ENCODE measurements at places on chromosomes 13 and 19. TPM values are rescaled to one million over a fixed set of nuclear protein-coding genes. Genes with fewer than 3 reads are reported as not detected.

The GPR12 gene
- not detected for total RNA-seq

The FCGBP gene
- total RNA-seq, result 5.8 TPM

The ELSPBP1 gene
- not detected for total RNA-seq

The NKPD1 gene
- total RNA-seq, result 0.37 TPM

The ZNF763 gene
- 0.55 TPM for total RNA-seq

The CD33 gene
- not detected for total RNA-seq

The EPS8L1 gene
- total RNA-seq, result 111 TPM

The MISP gene
- 91.6 TPM for total RNA-seq

The SLC35E1 gene
- 65.3 TPM for total RNA-seq

The ATXN8OS gene
- not detected for total RNA-seq

The CHST8 gene
- not detected for total RNA-seq

The RASGRP4 gene
- not detected for total RNA-seq

- H3K4me1 ChIP-seq, result no peaks in the 10 kb centered on the region
- peaks cover 74% of the 10 kb centered on the region for H3K27me3 ChIP-seq
- H3K4me3 ChIP-seq, result no peak overlapping the region
- DNase-seq, result no peak
- H3K36me3 ChIP-seq, result no peaks in the 10 kb centered on the region
Observed at GRCh38 chr19:29538651-29539050, 12.9 kb downstream of the VSTM2B start.

- DNase-seq, result peak; percentile 51
- no peaks in the 10 kb centered on the region for H3K36me3 ChIP-seq
- H3K27me3 ChIP-seq, result no peaks in the 10 kb centered on the region
- no peaks in the 10 kb centered on the region for H3K4me1 ChIP-seq
- H3K4me3 ChIP-seq, result no peak overlapping the region
- peak overlapping the region; percentile 45 for H3K27ac ChIP-seq
Observed at GRCh38 chr13:73412933-73413332, 354.1 kb downstream of the KLF5 start.

DNA sequence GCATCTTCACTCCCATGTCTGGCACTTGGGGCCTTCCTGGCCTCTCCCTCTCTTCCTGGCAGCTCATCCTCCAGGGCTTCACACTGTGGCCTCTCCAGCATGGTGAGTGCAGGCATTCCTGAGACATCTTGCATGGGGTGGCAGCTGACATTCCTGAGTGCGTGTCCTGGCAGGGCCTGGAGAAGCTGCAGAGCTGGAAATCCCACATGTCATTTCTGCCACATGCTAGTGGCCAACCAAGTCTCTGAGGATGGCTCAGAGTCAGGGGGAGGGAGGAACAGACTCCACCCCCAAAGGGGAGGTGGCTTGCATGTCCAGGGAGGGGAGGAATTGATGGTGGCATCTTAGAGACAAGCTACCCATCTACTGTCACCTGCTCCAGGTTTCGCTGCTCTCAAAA lies 41.6 kb upstream of the AMER2 start:
- H3K4me1 ChIP-seq, result no peaks in the 10 kb centered on the region
- DNase-seq, result no peak
- H3K27ac ChIP-seq, result no peak overlapping the region
- peaks cover 81% of the 10 kb centered on the region for H3K27me3 ChIP-seq
- H3K36me3 ChIP-seq, result no peaks in the 10 kb centered on the region

GRCh38 chr13:29937841-29938240 lies 87.4 kb upstream of the UBL3 start:
- no peaks in the 10 kb centered on the region for H3K4me1 ChIP-seq
- H3K4me3 ChIP-seq, result no peak overlapping the region
- DNase-seq, result no peak
- H3K36me3 ChIP-seq, result no peaks in the 10 kb centered on the region
- H3K27me3 ChIP-seq, result no peaks in the 10 kb centered on the region

- no peaks in the 10 kb centered on the region for H3K27me3 ChIP-seq
- no peak overlapping the region for H3K4me3 ChIP-seq
- no peak overlapping the region for H3K27ac ChIP-seq
- H3K4me1 ChIP-seq, result peaks cover 23% of the 10 kb centered on the region
Observed at GRCh38 chr13:110277357-110277975, 29.5 kb downstream of the COL4A1 start.

GRCh38 chr19:47390533-47391488 lies 28.5 kb downstream of the MEIS3 start:
- H3K27me3 ChIP-seq, result peaks cover 2% of the 10 kb centered on the region
- H3K4me1 ChIP-seq, result no peaks in the 10 kb centered on the region
- no peak for DNase-seq
- no peak overlapping the region for H3K27ac ChIP-seq
- H3K36me3 ChIP-seq, result no peaks in the 10 kb centered on the region
- H3K4me3 ChIP-seq, result no peak overlapping the region

GRCh38 chr13:74865656-74866055 lies 616.3 kb downstream of the TBC1D4 start:
- no peaks in the 10 kb centered on the region for H3K36me3 ChIP-seq
- H3K27me3 ChIP-seq, result no peaks in the 10 kb centered on the region
- no peak for DNase-seq
- no peaks in the 10 kb centered on the region for H3K4me1 ChIP-seq
- H3K27ac ChIP-seq, result no peak overlapping the region

DNA sequence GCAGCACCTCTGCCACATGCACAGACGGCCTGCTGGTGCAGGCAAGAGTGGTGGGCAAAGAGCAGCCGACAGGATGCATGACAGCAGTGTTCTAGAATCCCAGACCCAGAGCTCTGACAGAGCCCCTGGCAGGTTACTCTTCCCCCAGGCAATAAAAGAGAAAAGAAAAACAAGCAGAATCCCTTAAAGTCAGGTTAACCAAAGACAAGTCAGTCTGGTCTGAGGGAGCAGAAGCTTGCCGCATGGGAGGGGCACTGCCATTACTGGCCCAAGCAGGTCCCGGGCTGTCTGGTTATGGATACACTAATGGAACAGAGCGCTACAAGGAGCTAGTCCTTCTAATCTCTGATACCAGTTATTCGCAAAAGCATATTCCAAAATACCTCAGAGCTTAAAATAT lies 36.1 kb upstream of the DOCK9 start:
- DNase-seq, result no peak
- H3K4me3 ChIP-seq, result no peak overlapping the region
- H3K36me3 ChIP-seq, result no peaks in the 10 kb centered on the region
- H3K27ac ChIP-seq, result no peak overlapping the region
- H3K27me3 ChIP-seq, result no peaks in the 10 kb centered on the region

GRCh38 chr13:65789815-65790214 lies 1440.3 kb downstream of the PCDH9 start:
- no peaks in the 10 kb centered on the region for H3K36me3 ChIP-seq
- H3K4me1 ChIP-seq, result no peaks in the 10 kb centered on the region
- no peaks in the 10 kb centered on the region for H3K27me3 ChIP-seq
- no peak for DNase-seq
- no peak overlapping the region for H3K27ac ChIP-seq

DNA sequence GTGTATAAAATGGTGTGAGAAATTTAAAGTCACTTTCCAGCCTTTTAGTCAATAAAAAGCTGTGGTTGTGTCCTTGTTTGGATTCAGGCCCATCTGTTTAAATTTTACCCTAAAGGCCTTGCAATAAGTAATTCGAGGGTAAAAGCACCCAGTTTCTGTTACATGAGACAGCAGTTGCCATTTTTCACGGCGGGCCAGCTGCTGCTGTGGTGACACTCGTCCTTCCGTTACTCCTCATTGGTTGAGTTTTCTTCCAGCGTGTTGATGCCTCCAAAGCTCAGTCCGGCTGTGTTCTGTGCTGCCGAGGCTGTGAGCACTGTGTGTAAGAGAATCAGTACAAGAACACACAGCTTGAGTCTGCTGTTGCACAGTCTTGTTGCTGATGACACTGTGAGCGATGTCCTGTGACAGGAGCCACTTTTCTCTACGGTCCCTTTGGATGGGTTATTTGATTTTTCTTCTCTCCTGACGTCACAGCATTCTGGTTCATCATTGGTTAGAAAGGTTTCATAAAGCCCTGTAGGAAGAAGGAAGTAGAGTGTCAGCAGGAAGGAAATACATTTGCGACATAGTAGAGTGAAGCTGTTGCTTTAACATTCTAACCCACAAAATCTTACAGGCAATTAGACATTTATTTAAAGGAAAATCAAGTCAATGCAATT lies 602.5 kb upstream of the ARGLU1 start:
- no peak overlapping the region for H3K4me3 ChIP-seq
- no peaks in the 10 kb centered on the region for H3K27me3 ChIP-seq
- H3K27ac ChIP-seq, result no peak overlapping the region
- H3K4me1 ChIP-seq, result no peaks in the 10 kb centered on the region
- no peaks in the 10 kb centered on the region for H3K36me3 ChIP-seq

- no peak overlapping the region for H3K27ac ChIP-seq
- DNase-seq, result no peak
- peaks cover 30% of the 10 kb centered on the region for H3K36me3 ChIP-seq
- H3K4me3 ChIP-seq, result no peak overlapping the region
- H3K4me1 ChIP-seq, result 0 out of 2 replicates have a peak, but pooled peaks cover 6% of the 10 kb centered on the region
Observed at GRCh38 chr19:43731846-43732245, 16.0 kb downstream of the IRGC start.

DNA sequence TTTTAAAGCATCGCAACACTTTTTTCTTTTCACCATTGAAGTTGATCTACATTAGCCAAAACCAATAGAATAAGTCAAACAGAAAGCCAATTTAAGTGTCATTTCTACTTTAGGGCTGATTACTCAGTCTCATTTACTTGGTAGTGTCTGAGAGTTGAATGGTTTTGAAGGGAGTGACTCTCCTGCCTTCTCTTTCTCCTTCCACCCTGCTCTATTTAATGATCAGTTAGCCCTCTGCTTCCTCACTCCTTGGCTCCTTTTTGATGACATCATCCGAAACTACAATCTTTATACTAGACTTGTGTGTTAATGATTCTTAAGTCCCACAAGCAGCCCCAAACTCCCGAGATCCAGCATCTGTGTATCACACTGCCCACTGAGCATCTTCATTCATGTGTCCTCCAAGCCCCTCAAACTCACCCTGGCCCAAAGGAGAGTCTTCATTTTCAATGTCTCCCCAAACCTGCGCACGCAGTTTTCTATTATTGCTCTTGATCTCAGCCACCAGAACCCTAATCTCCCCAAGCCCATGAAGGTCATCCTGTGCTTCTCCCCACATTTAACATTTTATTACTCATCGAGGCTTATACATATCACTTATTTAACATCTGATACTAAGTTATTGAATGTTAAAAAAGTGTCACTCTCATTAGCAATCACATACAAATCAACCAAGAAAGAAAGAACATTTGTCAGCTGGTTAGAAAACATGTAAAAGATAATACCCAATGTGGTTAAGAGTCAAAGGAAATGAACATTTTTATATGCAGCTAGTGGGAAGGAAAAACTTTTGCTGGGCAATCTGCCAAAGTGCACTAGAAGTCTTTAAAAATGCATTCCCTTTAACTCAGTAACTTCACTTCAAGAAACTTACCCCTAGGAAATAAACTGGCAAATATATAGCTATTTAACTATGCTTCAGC lies 32.2 kb upstream of the ARGLU1 start:
- H3K4me1 ChIP-seq, result no peaks in the 10 kb centered on the region
- no peaks in the 10 kb centered on the region for H3K36me3 ChIP-seq
- no peak for DNase-seq
- no peak overlapping the region for H3K27ac ChIP-seq
- H3K4me3 ChIP-seq, result no peak overlapping the region

DNA sequence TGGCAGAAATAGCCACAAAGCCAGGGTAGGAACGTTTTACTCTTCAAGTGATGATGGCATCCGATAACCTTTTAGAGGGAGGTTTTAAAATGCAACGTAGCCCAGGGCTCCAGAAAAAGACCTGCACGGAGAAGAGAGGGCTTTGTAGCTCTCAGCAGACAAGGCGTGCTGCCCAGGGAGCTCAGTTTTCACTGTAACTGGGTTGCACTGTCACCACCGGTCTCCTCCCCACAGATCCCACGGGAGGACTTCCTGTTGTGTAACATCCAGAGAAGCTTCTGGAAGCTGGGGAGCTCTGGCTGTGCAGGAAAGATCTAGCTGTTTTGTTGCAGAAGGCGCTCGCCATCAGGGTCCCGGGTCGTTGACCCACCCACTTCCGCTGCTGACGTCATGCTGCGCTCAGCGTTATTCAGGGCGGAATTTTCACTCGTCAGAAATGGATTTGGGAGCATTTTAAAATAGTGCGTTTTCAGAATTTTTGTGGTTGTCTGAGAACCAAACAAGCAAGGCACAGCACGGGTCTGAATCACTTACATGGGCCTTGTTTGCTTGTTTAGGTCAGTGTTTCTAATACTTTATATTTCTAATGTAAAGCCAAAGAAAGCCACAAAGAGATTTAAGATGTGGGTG lies 50.8 kb downstream of the ATP11A start:
- H3K4me3 ChIP-seq, result no peak overlapping the region
- peaks cover 19% of the 10 kb centered on the region for H3K4me1 ChIP-seq
- no peaks in the 10 kb centered on the region for H3K27me3 ChIP-seq

- H3K27ac ChIP-seq, result no peak overlapping the region
- no peak for DNase-seq
- H3K4me1 ChIP-seq, result peaks cover 16% of the 10 kb centered on the region
Observed at GRCh38 chr13:33146843-33147611, 130.8 kb downstream of the KL start.

GRCh38 chr19:15252398-15253018 lies 20.3 kb upstream of the EPHX3 start:
- H3K27me3 ChIP-seq, result no peaks in the 10 kb centered on the region
- no peak overlapping the region for H3K4me3 ChIP-seq
- peak overlapping the region; percentile 62 for H3K27ac ChIP-seq
- H3K4me1 ChIP-seq, result peaks cover 39% of the 10 kb centered on the region

DNA sequence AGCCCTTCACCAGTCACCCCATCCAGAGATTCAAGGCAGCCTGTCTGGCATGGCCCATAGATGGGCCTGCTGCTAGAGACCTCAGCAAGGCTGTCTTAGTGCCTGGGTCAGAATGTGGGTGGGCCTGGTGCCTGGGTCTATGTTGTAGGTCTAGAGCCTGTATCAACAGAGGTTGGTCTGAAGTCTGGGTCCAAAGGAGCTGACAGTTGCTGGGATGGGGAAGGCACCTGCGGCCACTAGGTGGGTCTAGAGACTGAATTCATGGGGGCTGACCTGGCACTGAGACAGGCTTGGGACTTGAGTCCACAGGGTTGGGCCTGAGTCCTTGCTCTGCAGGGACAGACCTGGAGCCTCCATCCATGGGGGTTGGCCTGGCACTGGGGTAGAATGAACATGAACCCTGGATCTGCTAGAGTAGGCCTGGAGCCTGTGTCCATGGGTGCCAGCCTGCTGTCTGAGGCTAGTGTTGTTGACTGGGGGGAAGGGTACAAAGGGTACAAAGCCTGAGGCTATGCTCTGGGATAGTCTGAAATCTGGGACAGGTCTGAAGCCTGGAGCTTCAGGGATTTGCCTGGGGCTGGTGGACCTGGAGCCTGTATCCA lies 516.8 kb downstream of the OLFM4 start:
- DNase-seq, result no peak
- no peaks in the 10 kb centered on the region for H3K36me3 ChIP-seq
- H3K27ac ChIP-seq, result no peak overlapping the region
- H3K4me1 ChIP-seq, result no peaks in the 10 kb centered on the region
- no peaks in the 10 kb centered on the region for H3K27me3 ChIP-seq

- no peaks in the 10 kb centered on the region for H3K4me1 ChIP-seq
- H3K4me3 ChIP-seq, result no peak overlapping the region
- no peaks in the 10 kb centered on the region for H3K36me3 ChIP-seq
- no peak for DNase-seq
- H3K27me3 ChIP-seq, result no peaks in the 10 kb centered on the region
- H3K27ac ChIP-seq, result no peak overlapping the region
Observed at GRCh38 chr19:41206926-41207750, 11.9 kb upstream of the AXL start.

- DNase-seq, result no peak
- H3K4me3 ChIP-seq, result peak within 1 kb of the TSS; percentile 93
- H3K4me1 ChIP-seq, result peaks cover 16% of the 10 kb centered on the region
- H3K27me3 ChIP-seq, result no peaks in the 10 kb centered on the region
- peak within 1 kb of the TSS; percentile 80 for H3K27ac ChIP-seq
- H3K36me3 ChIP-seq, result peaks cover 36% of the 10 kb centered on the region
Observed at GRCh38 chr19:34676697-34677385, at the start of gene SCGB2B2. TSS of gene SCGB2B2 (minus strand) at chr19:34677159. CDS start at chr19:34594563, 82,596 bp downstream.

GRCh38 chr19:49589502-49589905 lies 1.5 kb upstream of the PRR12 start:
- DNase-seq, result no peak
- no peaks in the 10 kb centered on the region for H3K27me3 ChIP-seq
- no peak overlapping the region for H3K27ac ChIP-seq
- H3K4me3 ChIP-seq, result no peak overlapping the region
